ENCODE measurements at places on chromosomes 7 and 10.

DNA sequence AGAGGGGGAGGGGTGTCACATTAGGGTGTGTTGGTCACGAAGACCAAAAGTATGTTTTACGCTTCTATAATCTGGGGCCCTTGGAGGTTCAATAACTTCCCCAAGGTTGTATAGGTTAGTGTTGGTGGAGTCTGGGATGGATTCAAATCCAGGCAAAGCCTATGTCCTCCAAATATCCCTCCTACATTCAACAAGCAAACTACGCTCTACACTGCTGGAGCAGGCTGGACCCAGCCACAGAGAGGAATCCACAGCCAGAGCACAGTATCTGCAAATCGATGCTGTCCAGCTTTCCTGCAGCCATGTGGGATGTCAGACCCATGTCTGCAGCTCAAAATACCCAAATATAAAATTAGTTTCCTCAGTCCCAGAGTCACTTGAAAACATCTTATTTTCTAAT lies 198.0 kb downstream of the COBL start:
- no peak for DNase-seq

GRCh38 chr10:26706936-26707335 lies 9.4 kb downstream of the PDSS1 start:
- no peak for DNase-seq

GRCh38 chr7:132562690-132563089 lies 13.6 kb downstream of the PLXNA4 start:
- DNase-seq, result no peak

DNA sequence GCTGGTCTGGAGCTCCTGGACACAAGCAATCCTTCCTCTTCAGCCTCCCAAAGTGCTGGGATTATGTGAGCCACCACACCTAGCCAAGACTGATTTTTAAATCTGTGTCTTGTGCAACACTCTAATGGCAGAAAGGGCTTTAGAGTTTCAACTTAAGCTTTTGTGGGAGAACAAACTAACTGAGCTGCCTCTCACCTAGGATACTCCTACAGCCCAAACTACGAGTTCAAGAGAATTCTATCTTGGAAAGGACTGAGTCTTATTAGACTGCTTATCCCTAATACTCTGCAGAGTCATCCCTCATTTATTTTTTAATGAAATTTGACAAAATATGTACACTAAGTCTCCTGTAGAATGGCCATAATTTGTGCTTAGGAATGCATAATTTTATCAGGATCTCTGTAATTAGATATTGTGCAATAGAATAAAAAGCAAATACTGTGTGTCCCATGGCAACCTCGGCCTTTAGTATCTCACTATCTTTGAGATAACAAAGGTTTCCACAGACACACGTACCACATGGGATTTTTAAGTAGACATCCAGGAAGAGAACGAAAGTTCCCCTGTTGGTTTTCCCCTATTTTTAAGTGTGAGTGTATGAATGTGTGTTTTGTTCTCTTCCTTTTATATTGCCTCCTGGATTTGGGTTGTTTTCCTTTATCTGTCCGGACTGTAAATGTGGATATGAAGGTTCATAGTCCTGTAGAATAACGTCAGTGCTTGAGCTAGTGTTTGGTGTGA lies 199.4 kb upstream of the TCF7L2 start:
- DNase-seq, result no peak

GRCh38 chr7:130490888-130491804 lies 739 bp upstream of the MEST start:
- DNase-seq, result peak; percentile 24

DNA sequence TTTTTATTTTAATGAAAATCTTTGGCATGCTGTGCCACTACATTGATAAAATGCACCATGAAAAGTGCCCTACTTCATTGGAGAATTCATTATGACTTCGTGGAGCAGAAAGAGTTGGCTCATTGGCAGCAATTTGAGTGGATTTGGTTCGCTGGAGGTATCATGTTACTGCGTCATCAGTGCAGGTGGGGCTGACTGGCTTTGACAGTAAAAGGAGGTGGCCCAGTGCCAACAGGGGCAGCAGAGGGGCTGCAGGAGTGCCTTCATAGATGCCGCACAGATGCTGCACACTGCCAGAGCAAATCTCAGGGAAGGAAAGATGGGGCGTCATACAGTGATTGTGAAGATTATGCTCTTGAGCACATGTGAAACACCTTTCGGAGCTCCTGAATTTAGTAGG lies 22.2 kb downstream of the FZD1 start:
- DNase-seq, result no peak

DNA sequence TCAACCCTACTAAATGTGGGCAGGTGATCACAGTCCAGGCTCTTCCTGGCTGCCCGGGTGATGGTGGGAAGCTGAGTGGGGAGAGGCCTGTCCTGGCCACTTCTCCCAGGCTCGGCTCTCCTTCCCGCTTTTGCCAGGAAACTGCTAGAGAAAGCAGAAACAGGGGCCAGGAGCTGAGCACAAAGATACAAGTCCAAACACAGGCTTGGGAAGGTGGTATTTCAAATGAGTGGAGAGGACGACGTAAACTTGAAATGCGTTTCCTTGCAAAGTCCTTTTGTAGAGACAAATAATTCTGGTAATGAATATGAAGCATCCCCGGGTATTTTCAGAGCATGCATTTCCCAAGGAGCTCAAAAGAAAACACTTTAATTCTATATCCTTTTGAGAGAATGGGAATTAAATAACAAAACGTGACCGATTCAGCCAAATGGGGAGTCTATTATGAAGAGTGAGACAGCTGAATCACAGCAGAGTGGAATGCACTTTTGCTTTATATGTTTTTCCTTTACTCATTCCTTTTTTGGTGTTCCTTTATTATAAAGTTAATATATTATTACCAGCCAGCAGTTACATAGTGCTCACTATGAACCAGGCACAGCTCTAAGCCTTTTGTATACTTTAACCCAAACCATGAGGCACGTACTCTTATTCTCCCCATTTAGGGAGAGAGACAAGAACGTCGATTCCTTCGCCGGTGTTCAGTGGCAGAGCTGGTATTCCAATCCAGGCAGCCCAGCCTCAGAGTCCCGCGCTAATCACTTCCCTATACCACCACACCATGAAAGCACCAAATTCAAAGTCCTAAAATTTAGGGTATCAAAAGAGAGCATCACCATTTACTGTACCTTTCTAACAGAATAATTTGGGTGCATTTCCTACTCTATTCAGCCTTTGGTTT lies 218.2 kb upstream of the KLF14 start:
- DNase-seq, result no peak

DNA sequence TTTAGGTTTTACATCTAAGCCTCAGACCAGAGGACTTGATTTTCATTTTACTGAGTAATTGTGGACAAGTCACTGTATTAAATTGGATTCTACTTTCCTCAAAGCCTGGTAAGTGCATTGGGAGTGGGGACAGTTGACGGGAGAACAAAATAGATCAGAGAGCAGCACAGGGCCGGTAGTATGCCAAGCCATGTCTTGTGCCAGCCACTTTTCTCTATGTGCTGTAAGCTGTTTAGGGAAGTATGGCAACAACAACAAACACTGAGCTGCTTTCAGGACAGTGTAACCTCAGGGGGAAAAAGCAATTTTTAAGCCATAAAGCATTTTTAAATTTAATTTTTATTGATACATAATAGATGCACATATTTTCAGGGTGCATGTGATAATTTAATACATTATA lies 365.9 kb upstream of the IGFBP3 start:
- no peak for DNase-seq

DNA sequence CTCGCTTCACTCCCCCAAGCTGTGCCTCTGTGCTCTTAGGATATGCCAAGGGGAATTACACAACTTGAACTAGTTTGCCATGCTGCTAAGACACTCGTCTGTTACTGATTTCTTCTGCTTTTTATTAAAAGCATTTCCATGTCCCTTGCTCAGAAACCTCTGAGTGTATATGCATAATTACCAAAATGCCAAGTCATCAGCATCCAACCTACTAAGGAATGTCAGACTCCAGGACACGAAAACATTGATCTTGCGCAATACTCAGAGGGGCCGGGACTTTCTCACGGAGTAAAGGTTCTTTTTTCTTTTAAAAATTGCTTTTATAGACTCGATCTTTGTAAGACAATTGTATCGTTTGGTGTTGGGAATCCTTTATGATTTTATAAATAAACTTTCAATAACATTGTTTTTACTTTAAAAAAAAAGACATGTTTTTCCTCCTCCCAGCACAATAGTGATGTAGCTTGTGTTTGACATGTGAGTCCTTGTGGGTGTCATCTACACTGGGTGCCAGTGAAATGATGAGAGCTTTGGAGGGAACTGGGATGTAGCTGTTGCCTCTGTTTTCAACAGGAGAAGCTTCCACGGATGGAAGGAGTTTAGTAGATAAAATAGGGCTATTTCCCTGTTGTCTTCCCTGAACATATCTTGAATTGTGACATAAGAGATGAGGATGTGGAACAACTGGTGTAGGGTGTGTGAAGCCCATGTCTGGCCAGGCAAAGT lies 43.6 kb downstream of the CNNM1 start:
- DNase-seq, result no peak

GRCh38 chr7:97513326-97513725 lies 218.6 kb upstream of the TAC1 start:
- no peak for DNase-seq

DNA sequence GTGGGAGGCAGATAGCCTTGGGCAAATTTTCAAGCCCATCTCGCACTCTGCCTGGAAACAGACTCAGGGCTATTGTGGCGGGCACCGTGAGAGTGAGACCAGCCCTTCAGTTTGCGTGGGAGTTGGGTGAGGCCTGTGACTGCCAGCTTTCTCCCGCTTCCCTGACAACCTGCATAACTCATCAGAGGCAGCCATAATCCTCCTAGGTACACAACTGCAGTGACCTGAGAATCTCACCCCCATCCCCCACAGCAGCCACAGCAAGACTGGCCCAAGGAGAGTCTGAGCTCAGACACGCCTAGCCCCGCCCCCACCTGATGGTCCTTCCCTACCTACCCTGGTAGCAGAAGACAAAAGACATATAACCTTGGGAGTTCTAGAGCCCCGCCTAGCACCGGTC lies 275.4 kb downstream of the GRID1 start:
- DNase-seq, result no peak

DNA sequence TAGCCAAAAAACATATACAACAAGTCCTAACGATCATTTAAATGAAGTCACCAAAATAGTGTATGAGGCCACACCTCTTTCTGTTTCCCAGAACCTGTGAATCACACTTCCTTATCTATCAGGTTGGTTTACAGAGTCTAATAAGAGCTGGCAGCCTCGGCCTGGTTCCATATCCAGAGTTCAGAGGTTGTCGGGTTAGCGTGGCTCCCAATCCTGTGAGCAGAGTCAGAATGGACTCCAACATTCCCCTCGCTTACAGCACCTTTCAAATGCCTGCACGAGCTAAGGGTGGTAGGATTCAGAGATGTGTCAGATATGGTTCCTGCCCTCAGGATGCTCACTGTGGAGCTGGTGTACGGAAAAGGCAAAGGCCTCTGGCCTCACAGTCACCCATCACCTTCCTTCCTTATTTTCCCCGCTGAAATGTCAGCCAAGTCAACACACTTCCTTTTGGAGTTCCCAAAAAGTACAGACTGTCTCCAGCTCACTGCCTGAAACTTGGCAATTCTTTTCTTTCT lies 6.0 kb downstream of the IL15RA start:
- no peak for DNase-seq

- no peak for DNase-seq
These were observed 489.0 kb downstream of the GATA3 start for GRCh38 chr10:8543361-8544056.

GRCh38 chr7:140005754-140006503 lies 56.8 kb downstream of the PARP12 start:
- DNase-seq, result no peak

DNA sequence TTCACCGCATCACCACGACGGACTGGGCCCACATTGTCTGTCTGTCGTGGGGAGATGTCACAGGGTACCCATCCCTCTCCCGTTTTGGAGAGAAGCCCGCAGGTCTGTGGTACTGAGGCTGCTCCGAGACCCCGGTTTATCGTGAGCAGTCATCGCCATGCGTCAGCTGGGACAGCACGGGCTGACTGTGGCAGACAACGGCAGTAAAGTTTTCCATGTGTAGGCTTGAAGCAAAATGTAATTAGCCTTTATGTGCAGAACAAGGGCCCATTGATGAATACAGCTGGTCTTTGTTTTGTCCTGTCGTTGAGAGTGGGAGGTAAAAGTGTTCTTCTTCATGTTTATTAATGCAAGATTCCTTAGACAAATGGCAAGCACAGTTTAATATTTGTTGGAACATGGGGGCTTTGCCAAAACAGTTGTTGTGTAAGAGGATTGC lies 167.4 kb upstream of the SH2B2 start:
- no peak for DNase-seq

- DNase-seq, result no peak
These were observed 13.7 kb downstream of the PRPS1L1 start for GRCh38 chr7:18013936-18014335.

DNA sequence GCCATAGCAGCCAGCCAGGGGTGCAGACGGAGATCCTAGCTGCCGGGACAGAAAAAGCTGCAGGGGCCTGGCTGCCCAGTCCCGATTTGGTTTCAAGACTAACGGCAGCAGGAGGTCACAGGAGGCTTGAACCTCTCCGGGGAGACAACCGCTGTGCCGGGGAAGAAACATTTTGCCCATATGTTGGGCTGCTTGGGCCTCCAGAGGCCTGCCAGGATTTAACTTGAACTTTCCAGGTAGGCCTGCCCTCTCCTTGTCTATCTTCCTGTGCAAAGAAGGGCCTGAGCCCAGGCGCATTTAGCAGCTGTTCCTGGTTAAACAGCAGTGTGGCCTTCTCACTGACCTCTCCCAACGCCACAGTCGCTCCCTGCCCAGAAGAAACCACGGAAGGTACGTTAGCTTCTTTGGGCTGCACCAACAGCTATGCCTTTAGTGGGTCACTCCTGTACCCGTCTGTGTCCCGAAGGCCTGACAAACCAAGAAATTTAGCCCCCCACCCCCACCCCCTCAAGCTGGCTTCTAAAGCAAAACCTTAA lies 17.1 kb upstream of the PTF1A start:
- DNase-seq, result no peak

DNA sequence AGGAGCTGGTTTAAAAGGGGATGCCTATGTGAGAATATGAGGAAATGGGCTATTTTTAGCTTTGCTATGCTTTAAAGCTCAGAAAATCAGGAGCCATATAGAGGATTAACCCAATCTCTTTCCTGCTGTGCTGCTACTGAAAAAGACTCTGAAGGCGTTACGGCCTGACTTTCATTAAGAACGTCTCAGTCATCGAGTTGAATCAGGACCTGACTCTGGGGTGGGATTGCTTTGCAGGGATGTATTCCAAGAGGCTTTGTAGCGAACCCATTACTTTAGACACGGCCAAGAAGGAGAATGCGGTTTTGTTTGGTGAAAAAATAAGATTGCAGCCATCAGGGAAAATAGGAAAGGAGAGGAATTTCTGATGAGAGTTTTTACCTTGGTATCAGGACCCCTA lies 426.9 kb downstream of the CCSER2 start:
- DNase-seq, result no peak

DNA sequence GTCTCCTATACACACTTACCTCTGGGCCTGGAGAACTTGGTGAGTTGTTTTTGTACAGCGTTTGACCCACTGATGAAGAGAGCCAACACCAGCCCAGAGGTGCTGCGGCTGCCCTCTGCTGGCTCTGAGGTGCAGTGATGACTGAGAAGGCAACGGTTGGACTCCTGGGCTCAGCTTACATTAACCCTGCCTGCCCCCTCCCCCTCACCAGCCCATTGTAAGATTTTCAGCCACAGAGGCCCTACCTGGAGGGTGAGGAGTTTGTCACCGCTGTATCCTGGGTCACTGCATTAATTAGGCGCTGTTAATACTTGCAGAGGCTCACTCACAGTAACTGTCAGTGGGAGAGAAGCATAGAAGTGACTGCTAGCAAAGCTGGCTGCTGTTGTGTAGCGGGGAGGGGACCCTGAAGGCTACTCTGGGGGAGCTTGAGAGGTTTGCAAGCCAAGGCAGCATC lies 19.0 kb upstream of the ANKRD2 start:
- DNase-seq, result peak; percentile 40
